Left lobe of liver (tissue), 2 donors: ENCODE measurements at places on chromosomes 5 and 9.
A peak's percentile ranks its signal among the peaks of the same experiment; 100 is the strongest.

- no peak for DNase-seq
Observed at GRCh38 chr5:129003232-129003631, 37.9 kb downstream of the SLC27A6 start.

- no peak for DNase-seq
Observed at GRCh38 chr5:140953234-140953633, 13.0 kb upstream of the PCDHAC2 start.

DNA sequence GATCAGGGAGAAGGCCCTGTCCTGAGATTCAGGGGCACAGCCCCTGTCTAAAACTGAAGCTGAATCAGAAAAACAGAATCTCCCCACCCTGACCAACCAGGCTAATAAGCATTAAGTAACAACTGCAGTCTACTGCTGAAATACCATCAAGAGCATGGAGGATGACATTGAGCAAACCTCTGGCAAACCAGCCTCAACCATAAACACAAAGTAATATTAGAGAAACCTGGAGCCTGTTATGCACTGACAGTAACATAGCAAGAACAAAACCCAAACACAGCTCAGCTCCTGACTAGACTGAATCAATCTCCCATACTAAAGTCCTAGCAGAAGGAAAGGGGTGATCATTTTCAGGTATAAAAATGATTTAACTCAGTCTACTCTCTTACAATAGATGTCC is 24.8 kb upstream of the CCL21 start:
- no peak for DNase-seq

- DNase-seq = no peak
Observed at GRCh38 chr5:172823840-172824362, 10.2 kb upstream of the ERGIC1 start.

DNA sequence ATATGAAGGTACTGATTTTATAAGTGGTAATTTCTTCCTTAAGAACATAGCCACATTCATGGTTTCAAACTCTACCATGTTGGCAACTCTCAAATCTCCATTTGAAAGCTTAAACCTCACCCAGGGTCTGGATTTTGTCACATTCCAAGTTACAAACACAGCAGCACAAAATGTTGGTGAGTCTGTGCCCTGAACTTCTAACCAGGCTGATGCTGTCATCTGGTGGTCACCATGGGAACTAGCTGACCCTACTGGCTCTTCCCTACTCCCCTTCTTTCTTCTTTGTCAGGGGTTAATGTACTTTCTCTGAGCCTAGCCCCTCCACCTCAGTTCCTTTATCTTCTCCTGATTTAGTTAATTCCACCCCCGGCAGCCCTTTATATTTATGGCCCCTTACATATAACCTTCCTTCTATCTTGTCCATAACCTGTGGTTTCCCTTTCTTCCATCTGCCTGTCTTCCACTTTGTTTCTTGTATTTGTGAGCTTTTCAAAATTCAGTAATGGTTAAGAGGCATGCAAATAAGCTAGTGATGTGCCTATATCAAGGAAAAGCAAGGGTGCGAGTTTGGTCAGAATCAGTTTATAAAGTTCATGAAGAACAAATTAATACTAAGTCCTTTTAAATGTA is 35.9 kb downstream of the TGFBR1 start:
- DNase-seq = no peak

DNA sequence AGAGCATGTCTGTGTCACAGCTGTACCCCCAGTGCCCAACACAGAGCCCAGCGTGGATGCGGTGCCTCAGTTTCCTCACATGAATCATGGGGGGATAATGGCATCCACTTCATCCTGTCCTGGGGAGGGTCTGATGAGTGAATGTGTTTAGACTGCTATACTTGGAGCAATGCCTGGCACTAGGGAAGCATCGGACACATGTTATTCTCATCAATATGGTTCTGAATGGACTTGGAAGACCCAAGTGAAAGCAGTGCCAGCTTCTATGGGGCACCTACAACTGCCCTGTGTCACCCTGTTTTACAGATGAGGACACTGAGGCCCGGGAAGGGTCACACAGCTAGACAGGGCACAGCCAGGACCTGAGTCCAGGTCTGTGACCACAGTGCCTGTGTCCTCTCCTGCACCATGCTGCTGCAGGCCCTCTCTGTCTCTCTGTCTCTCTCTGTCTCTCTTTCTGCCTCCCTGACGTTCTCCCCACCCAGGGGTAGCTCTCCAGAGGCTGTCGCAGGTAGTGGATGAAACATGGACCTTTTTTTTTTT is 42.3 kb upstream of the NEK6 start:
- DNase-seq = peak; percentile 35

DNA sequence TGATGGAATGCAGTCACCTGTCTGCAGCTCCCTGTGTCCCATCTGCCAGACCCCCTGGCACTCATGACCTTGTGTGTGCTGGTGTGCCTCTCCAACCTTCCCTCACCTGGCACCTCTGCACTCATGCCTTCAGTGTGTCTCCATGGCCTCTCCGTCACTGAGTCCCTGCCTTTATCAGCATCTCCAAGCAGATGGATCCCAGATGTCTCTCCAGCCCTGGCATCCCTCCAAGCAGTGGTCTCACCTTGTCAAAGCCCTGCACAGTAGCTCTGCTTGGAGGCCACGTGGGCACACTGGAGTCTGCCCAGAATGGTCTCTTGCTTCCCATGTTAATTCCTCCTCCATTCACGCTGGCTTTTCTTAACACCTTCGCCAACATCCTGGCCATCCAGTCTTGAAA is 84.8 kb downstream of the DAP start:
- no peak for DNase-seq

DNA sequence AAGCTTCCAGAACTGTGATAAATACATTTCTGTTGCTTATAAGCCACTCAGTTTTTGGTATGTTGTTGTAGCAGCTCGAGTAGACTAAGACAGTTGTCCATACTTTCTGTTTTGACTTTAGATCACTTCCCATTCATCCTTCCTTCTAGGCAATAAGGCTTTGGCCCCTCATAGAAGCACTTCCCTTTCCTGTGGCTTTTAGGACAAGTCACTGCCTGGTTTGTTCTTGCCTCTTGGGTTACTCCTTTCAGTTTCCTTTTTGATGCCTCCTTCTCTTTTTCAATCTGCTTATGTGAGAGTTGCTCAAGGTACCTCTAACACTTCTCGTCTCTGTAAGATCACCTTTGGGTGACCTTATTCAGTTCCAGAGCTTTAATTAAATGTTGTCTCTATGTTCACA is 72.4 kb upstream of the NTRK2 start:
- no peak for DNase-seq

GRCh38 chr9:138025908-138026307 is 148.3 kb downstream of the CACNA1B start:
- DNase-seq = no peak

DNA sequence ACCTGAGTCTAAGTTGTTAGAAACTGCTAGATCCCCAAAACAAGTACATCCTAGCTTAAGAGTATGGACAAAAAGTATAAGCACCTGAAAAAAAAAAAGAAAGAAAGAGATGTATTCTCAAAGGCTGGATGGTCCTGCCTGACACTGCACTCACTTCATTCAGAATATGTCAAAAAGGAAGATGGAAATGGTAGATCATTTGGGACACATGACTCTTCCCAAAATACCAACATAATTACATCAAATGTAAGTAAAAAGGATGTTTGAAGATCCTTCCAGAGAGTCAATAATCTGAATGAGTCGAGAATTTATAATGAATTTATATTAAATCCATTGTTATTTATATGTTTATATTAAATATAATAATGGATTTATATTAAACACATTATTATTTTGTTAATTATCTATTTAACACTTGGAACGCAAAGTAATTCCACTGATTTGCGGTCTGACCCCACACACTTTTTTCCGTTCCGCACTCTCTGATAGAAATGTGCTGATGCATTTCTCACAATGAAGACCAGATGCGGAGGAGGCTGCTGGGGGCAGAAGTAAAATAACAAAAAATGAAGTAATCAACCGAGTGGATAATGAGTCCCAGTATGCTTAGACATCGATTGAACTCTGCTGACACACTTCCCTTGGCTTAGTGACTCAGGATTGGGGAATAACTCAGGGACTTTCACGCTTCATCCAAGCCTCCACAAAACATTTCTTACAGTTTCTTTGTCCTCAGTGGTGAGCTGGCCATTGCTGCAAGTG is 201.2 kb downstream of the ADAMTS12 start:
- no peak for DNase-seq

GRCh38 chr9:15469862-15470261 is 40.9 kb downstream of the PSIP1 start:
- no peak for DNase-seq

DNA sequence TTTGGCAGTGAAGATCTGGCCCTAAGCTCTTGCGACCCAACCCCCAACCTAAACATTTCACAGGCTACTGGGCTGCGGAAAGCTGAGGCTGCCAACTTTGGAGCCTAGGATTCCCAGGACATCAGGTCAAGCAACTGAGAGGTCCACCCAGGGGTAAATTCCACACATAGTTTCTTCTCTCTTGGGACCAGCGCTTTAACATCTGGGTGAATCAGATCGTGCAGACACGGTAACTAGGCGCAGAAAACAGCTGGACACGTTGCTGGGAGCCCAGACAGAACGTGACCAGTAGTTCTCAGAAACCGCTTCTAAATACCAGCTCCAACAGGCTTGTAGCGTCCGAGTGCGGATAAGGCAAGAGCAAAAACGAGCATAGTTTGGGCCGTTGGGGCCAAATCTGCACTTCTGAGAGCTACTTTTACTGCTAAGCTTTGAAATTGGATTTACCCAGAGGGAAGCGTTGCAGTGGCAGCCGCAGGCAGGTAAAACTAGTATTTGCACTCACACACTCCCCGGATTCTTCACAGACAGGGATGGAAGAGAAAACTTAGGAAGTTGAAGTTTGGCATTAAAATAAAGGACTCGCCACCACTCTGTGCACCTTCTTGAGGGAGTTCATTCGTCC is 11.8 kb downstream of the ITGA1 start:
- peak; percentile 78 for DNase-seq

- DNase-seq = no peak
Observed at GRCh38 chr5:175687231-175687701, 29.4 kb downstream of the HRH2 start.

GRCh38 chr5:156395306-156395675 is 68.3 kb downstream of the SGCD start:
- no peak for DNase-seq

DNA sequence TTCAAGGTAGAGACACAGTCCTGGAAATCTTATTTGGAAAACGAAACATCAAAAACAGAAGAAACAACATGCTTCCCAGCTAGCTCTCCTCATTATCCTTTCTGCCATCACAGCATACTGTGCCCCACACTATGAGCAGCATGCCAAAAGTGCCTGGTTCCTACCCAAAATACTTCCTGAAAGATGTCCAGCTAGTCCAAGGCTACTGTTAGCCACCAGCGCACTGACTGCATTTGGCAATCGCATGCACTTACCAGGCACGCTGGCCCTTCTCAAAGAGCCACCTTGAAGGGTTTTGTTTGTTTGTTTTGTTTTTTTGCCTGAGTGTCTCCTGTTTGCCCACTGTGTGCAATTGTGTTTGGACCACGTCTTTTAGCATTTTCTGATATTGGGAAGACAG is 6.8 kb downstream of the HSPB3 start:
- DNase-seq = no peak

GRCh38 chr9:72402744-72403143 is 37.7 kb upstream of the ZFAND5 start:
- no peak for DNase-seq

DNA sequence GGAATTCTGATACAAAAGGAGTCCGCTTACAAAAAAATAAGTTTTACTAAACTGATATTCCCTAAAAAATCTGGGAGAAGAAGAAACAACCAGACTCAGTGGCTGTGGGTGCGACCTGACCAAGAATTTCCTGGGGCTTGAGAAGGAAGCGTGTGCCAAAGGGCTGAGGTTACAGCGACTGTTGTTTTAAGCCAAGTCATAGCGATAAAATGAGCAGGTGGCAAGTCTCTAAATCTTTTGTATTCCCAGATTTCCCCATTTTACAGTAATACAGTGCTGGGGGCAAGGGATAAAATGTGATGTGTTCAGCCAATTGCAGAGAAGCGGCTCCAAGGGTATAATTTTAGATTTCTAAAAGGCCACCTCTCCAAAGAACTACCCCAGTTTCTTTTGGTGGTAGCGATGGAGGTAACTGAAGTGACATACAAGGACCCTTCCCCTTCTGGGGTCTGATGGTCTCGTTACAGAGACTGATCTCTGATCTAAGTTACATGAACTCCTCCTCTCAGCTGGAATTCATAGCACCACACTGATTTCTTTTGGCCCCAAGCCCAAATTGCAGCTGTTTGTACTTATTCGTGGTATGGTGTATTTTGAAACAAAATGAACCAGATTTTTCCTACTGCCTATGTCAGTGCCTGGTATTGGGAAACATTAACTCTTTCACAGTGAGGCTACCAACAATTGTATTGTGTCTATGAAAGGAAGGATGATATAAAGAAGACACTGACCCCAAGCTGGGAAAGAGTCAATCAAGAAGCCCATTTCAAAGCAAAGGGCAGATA is 41.6 kb downstream of the LPAR1 start:
- DNase-seq = no peak
